HepG2 (cell line): ENCODE measurements at places on chromosomes 13 and 19.

- no peak for DNase-seq
Observed at GRCh38 chr13:113741191-113741668, 17.8 kb upstream of the TMEM255B start.

DNA sequence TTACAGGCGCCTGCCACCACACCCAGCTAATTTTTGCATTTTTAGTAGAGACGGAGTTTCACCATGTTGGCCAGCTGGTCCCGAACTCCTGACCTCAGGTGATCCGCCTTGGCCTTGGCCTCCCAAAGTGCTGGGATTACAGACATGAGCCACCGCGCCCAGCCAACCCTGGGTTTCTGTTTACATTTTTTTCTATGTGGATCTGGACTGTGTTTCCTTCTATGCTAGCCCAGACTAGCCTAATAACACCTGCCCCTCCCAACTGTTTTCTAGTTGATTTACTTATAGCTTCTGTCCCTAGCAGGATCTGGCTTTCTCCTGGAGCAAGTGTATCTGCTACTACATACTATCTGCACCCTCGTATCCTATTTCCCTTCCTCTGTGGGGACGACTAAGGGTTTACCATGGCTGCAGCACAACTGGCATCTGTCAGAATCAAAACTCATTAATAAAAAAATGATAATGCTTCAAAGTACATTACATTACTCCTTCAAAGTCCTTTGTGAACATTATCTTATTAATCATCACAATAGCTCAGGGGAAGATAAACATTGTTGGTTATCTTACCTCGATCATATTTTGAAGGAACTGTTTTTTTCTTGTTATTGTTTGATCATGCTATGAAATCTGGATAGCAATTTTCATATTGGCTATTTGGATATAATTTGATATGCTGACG, 228.3 kb downstream of the KLF5 start:
- no peak for DNase-seq

- DNase-seq, result no peak
Observed at GRCh38 chr13:95937714-95938320, 115.4 kb downstream of the UGGT2 start.

- no peak for DNase-seq
Observed at GRCh38 chr19:6249296-6249695, 30.5 kb downstream of the MLLT1 start.

- DNase-seq, result no peak
Observed at GRCh38 chr19:43572171-43572588, 3.1 kb downstream of the XRCC1 start.

DNA sequence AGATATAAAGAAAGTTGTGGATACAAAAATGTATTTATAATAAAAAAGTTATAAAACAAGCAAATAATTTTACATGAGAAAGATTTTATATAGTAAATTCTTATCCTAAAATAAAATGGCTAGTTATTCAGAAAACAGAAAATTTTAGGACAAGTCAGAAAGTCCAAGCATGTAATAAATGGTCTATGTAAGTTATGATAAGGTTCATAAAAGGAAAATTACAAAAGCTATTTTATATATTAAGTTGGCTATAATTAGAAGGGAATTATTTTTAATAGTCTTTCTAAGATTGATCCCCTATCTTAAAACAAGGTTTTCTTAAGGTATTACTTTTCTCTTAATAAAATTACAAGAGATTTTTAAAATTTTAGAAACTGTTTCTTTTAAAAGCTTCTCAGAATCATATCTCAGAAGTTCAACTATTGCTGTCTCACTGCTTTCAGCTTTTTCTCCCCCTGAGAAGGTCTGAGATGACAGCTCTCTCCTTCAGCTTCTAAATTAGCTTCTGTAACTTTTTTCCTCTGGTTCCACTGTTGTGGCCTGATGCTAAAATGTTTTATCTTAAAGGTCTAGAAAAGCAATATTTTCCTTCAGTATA, 8.7 kb downstream of the CCDC169 start:
- DNase-seq, result no peak

GRCh38 chr19:3641515-3642269, 15.1 kb upstream of the CACTIN start:
- DNase-seq, result no peak

GRCh38 chr13:45195421-45195820, 5.4 kb downstream of the KCTD4 start:
- DNase-seq, result no peak

GRCh38 chr19:46917002-46917401, 56.2 kb downstream of the ARHGAP35 start:
- DNase-seq, result no peak

- no peak for DNase-seq
Observed at GRCh38 chr13:45068036-45069001, 52.0 kb upstream of the GTF2F2 start.

GRCh38 chr13:62356977-62357376, 941.3 kb upstream of the PCDH20 start:
- no peak for DNase-seq

- DNase-seq, result no peak
Observed at GRCh38 chr19:14027856-14028450, at the start of gene RLN3. Gene RLN3, plus strand, starts transcription at chr19:14028148. Its CDS starts 57 bp downstream, at chr19:14028205.

DNA sequence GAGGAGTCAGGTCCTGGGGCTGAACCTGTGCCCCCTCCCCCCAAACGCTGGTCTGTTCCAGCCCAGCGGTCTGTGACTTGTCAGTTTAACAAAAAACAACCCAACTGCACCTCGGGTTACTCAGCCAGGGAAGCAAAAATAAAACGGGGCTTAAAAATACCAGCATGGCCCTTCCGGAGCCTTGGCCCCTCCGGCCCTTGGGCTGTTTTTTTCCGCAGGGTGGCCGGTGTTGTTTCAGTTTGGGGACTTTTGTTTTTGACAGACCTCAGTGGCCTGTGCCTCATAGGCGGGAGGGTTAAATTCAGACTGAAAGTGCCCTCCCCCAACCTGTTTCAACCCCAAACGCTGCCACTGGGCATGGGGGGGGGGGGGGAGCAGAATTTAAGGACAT, 4.0 kb downstream of the TCF3 start:
- no peak for DNase-seq

- peak; percentile 62 for DNase-seq
Observed at GRCh38 chr19:42281146-42281826, 12.2 kb downstream of the CIC start.

DNA sequence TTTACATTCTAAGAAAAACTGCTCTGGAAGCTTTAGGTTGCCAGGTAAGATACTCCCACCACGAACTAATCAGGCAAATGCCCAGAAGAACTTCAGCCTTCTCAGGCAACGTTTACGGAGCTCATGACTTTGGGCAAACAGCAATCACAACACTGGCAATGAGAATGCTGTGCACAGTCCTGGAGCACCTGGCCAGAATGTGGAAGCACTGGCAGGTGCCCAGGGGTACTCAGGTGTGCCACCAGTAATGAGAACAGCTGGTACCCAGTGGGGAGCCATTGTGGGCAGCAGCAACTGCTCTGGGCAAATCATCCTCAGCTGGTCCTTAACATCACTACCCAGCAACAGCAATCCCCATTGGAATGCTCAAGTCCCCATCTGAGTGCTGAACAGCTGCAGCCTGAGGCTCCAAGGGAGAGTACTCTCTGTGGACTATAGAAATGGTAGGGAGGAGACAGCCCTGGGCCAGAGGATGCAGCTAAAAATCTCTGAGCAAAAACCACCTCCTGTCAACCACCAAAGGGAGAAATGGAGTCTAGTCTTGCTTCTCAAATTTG, 210.0 kb downstream of the FOXO1 start:
- DNase-seq, result no peak

DNA sequence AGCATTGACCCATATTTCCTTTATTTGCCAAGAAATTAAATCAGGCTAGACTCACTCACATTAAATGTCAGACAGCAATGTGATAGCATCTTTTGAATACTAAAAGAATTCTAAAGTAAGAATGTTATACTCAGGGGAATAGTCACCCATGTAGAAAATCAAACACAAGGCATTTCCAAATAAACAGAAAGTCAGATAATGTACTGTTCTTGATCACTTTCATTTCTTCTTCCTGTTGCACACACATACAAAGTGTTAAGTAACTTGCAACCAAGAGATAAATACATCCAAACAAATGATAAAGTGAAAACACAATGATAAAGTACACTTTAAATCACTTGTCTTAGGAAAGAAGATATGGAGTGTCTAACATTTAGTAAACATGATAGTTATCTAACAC, 1366.6 kb upstream of the MIR17HG start:
- no peak for DNase-seq

DNA sequence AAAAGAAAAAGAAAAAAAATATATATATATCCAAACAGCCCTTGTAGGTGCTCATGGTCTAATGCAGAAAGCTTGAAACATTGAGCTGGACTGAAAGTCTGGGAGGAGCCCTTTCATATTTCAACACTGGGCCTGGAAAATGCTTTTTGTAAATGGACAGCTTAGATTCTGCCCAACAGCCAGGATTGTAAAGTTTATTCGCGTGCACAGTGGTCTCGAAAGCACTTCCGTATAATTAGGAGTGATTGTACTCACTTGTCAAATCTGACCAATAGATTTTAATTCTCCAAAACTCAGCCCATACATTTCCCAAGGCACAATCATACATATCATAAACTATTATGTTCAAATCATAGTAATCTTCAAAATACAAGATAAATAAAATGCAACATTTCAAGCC, 260.1 kb downstream of the COL4A1 start:
- no peak for DNase-seq

DNA sequence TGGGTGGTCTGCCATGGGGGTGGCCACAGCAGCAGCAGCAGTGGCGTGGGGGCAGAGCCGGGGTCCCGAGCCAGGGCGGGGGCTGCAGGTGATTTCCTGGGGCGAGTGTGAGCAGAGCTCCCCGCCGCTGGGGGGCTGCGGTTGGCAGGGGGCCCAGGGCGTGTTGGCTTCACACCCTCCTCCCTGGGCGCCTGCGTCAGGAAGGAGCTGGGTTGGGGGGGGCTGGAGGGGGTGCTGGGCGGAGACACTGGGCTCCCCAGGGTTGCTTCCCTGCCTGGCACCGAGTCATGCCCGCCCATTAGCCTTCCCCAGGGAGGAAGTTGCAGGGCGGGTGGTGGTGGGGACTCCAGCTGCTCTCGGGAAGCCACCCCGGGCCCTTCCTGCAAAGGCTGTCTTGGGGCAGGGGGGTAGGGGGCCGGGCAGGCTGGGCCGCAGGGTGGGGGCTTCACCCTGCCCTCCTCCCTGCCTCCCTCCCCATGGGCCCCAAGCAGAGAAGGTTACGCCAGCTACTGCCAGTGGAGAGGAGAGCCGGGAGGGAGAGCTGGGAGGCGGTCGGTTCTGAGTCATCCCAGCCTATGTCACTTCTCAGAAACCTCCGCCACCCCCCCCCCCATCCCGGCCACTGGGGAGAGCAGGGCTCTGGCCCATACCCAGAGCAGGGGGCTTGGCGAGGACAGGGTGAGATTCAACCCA, 4.6 kb downstream of the MIDN start:
- DNase-seq, result peak; percentile 82

DNA sequence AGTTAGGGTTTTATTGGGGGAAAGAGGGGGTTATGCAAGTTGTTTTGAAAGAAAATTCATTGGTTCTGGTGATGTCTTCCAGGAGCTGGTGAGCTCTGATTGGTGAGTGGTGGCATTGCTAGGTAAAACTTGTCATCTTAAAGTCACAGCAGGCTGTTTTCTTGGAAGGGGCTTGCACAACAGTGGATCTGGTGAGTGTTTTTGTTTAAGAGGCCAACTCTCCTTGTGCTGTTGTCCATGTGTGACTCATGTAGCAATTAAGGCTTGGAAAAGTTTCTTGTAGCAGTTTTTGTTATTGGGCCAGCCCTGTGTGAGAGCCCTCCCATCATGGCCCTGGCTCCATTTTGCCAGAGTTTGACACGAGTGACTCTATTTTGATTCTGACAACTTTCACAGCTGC, 109.4 kb downstream of the RFC3 start:
- no peak for DNase-seq

DNA sequence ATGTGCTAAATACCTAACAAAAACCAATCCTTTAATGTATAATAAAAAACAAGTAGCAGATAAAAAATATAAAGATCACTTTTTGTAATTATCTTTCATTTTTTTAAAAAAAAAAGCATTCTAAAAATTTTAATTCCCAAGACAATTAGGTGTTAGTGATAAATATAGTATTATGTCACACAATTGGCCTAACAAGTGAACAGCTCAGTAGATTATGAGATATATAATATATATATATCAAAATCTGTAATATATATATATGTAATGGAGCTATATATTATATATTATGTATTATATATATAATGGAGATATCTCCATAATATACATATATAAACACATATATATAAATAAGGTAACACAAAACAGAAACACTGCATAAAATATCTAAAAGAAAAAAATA, 1531.1 kb upstream of the MIR17HG start:
- no peak for DNase-seq

- peak; percentile 66 for DNase-seq
Observed at GRCh38 chr19:1864480-1865171, 1.2 kb upstream of the KLF16 start.

DNA sequence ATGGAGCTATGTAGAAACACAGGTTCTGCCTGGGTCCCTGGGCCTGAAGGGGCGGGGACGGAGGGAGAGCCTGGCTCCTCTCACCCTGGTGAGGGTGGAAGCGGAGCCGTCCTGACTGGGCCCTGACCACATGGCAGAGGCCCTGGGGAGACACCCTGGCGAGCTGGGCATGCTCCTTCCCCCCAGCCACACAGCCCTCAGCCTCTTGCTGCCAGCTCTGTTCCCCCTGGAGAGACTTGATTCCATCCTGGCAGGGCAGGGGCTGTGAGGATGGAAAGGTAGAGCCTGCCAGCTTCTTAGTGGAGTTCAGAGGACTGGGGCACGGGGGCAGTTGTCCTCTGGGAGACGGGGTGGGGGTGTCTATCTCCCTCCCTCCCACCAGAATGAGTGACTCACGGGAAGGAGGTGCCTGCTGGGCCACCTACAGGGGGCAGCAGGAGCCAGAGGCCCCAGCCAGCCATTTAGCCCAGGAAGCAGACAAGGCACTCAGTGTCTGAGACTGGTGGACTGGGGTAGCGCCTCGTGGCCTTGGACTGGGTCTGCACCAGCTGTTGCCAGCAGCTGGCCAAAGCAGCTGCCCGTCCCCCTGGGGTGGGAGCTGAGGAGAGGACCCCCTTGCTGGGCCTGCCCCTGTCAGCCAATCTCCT, 22.8 kb upstream of the RNF17 start:
- peak; percentile 10 for DNase-seq

DNA sequence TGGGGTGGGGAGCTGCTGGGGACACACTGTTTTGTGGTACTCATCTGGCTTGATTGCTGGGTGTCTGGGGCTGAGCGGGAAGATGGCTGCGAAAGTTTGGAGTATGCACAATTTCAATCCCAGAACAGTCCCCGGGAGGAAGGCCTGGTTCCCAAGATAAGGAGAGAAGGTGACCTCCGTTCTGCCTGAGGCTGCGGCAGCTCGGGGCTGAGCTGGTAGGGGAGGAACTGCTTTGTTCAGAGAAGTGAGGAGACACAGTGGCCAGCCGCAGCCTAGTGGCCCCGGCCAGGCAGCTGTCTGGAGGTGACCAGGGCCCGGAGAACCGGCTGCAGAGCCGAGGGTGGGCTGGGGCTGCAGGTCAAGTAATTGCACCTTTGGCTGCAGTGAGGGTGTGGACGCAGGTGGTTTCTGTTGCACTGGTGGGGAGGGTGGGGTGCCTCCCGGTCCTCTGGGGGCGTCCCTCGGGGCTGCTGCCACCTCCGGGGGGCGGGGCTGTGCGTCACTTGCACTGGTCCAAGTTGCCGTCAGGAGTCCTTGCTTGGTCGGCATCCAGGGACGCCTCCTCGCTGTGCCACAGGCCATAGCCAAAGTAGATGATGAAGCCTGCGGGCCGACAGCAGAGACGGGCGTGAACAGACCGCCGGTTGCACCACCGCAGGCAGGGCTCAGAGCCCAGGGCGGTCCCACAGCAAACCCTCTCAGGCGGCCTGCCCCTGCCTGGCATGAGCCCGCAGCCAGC, 81.3 kb downstream of the SLC7A1 start:
- DNase-seq, result no peak

GRCh38 chr13:95207769-95208366, 93.4 kb downstream of the ABCC4 start:
- DNase-seq, result no peak

GRCh38 chr19:42290523-42291434, 11.2 kb upstream of the PRR19 start:
- DNase-seq, result peak; percentile 61
